ENCODE measurements at places on chromosomes 3 and 15. TPM values are rescaled to one million over a fixed set of nuclear protein-coding genes. Genes with fewer than 3 reads are reported as not detected.

Gene TM6SF1
- total RNA-seq: not detected

Gene IL17RC
- 29.8 TPM for total RNA-seq

Gene SPATA12
- 0.29 TPM for total RNA-seq

Gene PLOD2
- total RNA-seq: 85.1 TPM

Gene MST1R
- total RNA-seq: 6.1 TPM

Gene NCBP2
- total RNA-seq: 46.2 TPM

Gene NR2F2
- 24.5 TPM for total RNA-seq

Gene ALDH1L1
- 0.36 TPM for total RNA-seq

Gene COL6A6
- total RNA-seq: not detected

Gene CYP8B1
- total RNA-seq: not detected

Gene GOLGA8K
- total RNA-seq: 0.31 TPM

Gene TRH
- not detected for total RNA-seq

Gene CMTM6
- total RNA-seq: 43.5 TPM

Gene CNTN6
- not detected for total RNA-seq

Gene IL5RA
- total RNA-seq: not detected
